Skeletal muscle cell (primary cell): ENCODE measurements at places on chromosomes 7 and 10.

GRCh38 chr10:77028042-77028441, 609.6 kb downstream of the KCNMA1 start:
- no peak for DNase-seq

DNA sequence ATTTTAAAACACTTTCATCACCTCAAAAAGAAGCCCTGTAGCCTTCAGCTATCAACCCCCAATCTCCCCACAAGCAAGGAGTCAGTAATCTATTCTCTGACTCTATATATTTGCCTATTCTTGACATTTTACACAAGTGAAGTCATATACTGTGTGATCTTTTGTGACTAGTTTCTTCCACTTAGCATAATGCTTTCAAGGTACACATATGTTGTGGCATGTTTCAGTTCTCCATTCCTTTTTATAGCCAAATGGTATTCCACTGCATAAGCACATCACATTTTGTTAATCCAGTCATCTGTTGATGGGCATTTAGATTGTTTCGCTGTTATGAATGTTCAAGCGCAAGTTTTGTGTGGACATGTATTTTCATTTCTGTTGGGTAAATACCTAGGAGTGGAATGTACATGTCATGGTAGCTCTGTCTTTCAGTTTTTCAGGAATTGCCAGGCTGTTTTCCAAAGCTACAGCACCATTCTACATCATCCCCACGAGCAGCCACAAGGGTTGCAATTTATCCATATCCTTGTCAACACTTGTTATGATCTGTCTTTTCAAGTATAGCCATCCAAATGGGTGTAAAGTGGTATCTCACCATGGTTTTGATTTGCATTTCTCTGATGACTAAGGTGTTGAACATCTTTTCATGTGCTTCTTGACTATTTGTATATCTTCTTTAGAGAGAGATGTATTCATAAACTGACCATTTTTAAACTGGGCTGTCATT, 405.6 kb downstream of the KCNMA1 start:
- no peak for DNase-seq

GRCh38 chr7:151830121-151830830, 46.6 kb downstream of the PRKAG2 start:
- DNase-seq = no peak

DNA sequence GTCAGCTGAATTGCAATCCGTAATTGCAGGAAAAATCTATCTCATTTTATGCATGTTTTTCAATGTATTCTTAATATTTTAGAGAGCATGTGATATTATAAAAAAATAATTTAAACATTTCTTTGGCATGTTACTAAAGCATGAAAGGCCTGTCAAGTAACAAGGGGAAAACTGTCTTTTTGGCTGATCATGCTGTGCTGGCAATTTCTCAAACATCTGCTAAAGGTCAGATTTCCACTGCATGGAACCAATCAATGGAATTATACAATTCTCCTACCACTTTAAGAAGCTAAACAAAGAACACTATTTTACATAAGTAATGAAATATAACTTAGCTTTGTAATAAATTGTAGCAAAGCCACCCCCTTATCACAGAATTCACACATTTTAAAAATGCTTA, 49.4 kb downstream of the JMJD1C start:
- no peak for DNase-seq

DNA sequence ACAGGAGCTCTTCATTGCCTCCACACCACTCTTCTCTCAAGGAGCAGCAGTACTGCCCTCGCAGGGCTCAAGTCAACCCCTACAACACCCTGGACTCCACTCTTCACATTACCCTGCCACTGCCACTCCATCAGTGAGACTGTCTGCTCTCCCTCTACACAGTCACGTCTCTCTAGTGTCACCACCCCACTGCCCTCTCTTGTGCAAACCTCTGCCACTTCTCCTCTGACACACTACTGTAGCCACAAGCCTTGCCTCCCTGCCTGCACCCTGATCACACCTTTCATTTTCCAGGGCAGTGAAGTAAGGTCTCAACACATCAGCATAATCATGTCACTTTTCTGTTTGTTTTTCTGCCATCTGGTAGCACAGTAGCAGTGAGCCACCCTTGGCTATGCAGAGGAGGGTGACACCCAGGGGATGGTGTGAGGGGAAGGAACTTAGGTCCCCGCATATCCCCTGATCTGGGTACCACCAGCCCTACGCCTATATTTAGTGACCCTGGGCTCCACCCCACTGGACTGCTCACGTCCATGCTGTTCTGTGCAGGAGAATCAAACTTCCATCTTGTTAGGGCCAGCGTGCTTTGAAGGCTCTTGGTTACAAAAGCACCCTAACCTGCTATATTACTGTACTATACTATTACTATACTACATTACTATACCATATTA, 1.6 kb downstream of the C10orf143 start:
- no peak for DNase-seq

GRCh38 chr10:105328503-105329133, 687.5 kb downstream of the SORCS3 start:
- no peak for DNase-seq

GRCh38 chr10:71079761-71080380, 132.5 kb upstream of the UNC5B start:
- DNase-seq = no peak
